ENCODE measurements at places on chromosomes 6 and 20. TPM values are rescaled to one million over a fixed set of nuclear protein-coding genes. Genes with fewer than 3 reads are reported as not detected.

OVOL2 gene
- not detected for total RNA-seq

HLA-DQA1 gene
- not detected for total RNA-seq

ADGB gene
- not detected for total RNA-seq

TSBP1 gene
- not detected for total RNA-seq

CYP24A1 gene
- 0.27 TPM for total RNA-seq

IRAK1BP1 gene
- 9.2 TPM for total RNA-seq

KLHDC3 gene
- total RNA-seq = 136 TPM

HSP90AB1 gene
- 1,050 TPM for total RNA-seq

SMPDL3A gene
- 1.2 TPM for total RNA-seq

ARFGEF3 gene
- total RNA-seq = not detected

GABBR1 gene
- 2.2 TPM for total RNA-seq

SLC22A3 gene
- not detected for total RNA-seq

HLA-DOB gene
- not detected for total RNA-seq

GID8 gene
- total RNA-seq = 41.0 TPM

CDH4 gene
- total RNA-seq = 8.8 TPM

NUS1 gene
- 62.6 TPM for total RNA-seq

PTP4A1 gene
- 24.1 TPM for total RNA-seq

EDN1 gene
- 0.49 TPM for total RNA-seq

GNAS-AS1 gene
- total RNA-seq = not detected

BTN1A1 gene
- 0.06 TPM for total RNA-seq

TRIM15 gene
- total RNA-seq = not detected

FAM83B gene
- total RNA-seq = not detected
